ENCODE measurements at places on chromosomes 1 and 21. TPM values are rescaled to one million over a fixed set of nuclear protein-coding genes. Genes with fewer than 3 reads are reported as not detected.

GRCh38 chr1:244322181-244322580 is 129.5 kb downstream of the ADSS2 start:
- DNase-seq = no peak

GRCh38 chr1:107900090-107900945 is 64.7 kb downstream of the VAV3 start:
- no peak for DNase-seq

DNA sequence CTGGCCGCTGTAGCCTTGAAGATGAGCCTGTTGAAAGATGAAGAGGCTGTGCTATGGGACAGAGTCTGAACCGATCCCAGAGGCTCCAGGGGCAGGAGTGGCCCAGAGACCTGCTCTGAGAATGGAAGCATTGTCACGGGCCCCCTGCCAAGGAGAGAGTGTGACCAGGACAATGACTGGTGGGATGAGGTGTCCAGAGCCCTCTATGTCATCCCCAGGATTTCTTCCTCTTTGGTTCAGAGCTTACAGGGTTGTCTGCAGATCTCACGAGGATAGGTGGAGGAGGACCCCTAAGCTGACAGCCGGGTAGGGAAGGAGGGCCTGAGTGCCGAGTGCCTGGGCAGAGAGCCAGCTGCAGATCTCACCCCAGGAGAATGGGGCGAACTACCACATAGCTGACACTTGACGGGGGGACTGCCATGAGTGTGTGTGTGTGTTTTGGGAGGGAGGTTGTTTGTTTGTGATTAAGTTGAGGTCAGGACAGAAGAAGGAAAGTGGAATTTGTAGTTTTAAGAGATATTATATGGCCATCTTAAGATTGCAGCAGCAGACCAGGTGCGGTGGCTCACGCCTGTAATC is 25.4 kb downstream of the PIK3CD start:
- DNase-seq = no peak

- DNase-seq = no peak
These were observed 17.3 kb downstream of the POFUT2 start for GRCh38 chr21:45270306-45270821.

DNA sequence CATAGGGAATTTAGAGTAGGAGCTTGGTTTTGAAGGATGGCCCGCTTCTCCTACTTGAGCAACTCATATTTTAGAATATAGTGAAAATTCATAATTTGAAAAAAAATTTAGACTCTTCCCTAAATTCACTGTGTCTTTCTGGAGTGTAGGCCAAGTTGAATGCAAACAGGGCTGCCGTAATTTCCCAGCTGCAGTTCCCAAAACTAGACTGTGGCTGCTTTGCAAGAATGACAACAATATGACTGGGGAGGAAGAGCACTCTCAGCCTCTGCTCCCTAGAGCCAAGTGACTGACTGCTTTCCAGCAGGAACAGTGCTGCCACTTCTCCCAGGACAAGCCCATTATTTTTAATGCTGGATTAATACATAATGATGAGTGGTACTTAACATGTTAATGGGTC is 209.0 kb downstream of the RHOU start:
- DNase-seq = no peak

DNA sequence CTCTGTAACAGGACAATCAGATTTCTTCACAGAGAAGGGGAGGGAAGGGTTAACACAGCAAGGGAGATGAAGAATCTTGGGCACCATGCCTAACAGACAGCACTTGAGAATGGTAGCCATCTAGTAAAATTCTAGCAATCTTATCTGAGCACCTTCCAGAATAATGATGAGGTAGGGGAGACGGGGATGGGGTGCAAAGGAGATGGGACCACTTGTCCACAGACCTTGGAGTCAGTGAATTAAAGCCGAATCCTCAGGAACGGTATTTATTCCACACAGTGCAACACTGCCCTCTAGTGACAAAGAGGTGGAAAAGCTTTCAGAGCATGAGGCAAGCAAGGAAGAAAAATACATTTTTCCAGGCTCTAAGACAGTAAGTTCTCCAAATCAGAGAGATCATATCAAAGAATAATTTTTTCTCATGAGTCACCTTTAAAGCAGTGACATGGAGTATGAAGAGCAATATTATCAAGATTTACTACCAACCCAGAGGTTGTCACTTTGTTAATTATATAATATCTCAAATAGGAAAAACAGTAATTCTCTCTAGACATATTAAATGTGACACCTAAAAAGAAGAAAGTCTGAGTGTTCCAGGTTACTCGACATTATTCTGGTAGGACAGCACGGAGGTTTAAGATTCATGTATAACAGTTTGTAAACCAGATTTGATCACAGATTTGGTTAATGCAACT is 43.3 kb upstream of the LPAR3 start:
- peak; percentile 50 for DNase-seq

- no peak for DNase-seq
These were observed 74.5 kb downstream of the MRPL37 start for GRCh38 chr1:54274448-54274847.

GRCh38 chr1:192363177-192363576 is 46.4 kb downstream of the RGS21 start:
- DNase-seq = no peak

DNA sequence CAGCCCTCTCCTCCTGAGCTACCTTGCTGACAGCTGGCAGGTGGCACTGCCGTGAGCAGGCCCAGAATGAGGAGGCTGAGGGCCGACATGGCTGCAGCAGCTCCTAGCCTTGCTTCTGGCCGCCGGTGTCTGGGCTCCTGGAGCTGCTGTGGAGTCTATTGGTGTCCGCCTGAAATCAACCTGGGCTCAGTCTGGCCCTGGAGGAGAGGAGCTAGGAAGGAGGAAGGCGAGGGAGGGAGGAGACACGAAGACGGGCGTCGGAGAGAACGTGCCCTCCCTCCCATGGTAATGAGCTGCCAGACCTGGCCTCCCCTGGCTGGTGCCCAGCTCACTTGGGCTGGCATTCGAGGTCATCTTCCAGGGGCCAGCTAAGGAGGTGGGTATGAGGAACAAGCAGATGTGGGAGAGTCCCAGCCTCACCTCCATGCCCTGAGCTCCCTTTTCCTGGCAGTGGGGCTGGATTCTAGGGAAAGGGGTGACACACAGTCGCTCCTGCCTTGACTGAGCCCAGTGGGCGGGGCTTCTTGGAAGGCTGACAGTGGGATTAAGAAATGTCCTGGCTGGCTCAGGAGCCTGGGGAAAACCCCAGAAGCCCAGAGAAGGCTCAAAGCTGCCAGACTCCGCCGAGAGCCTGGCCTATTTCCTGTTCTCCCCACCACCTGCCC is at the start of gene PDZK1IP1:
Gene PDZK1IP1, minus strand, starts transcription at position 193 of the 665 bp plus-strand sequence. Its CDS starts 104 bp downstream, at position 89.
- DNase-seq = no peak

GRCh38 chr21:29295066-29295650 is 3.6 kb upstream of the BACH1 start:
- DNase-seq = no peak

GRCh38 chr1:197904126-197904787 is 1.8 kb downstream of the C1orf53 start:
- DNase-seq = no peak

DNA sequence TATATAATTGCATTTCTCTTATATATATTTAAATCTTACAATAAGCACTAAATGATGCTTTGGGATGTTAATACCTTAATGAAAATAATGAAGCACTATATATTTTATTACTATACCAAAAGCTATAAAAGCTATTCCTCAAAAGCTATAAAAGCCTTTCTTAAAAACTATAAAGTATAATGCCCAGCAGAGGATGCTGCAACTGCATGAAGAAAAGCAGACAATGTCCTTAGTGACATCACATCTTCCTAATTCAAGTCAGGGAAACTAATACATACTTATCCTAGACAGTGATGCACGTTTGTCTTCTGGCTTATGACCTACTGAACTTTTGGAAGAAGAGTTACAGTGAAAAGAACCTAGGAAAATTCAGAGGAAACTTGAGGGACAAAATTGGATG is 13.6 kb upstream of the C1orf185 start:
- no peak for DNase-seq

- DNase-seq = no peak
These were observed 156.8 kb downstream of the FASLG start for GRCh38 chr1:172815740-172816139.

- peak; percentile 13 for DNase-seq
These were observed 131.8 kb upstream of the SGIP1 start for GRCh38 chr1:66402194-66402593.

DNA sequence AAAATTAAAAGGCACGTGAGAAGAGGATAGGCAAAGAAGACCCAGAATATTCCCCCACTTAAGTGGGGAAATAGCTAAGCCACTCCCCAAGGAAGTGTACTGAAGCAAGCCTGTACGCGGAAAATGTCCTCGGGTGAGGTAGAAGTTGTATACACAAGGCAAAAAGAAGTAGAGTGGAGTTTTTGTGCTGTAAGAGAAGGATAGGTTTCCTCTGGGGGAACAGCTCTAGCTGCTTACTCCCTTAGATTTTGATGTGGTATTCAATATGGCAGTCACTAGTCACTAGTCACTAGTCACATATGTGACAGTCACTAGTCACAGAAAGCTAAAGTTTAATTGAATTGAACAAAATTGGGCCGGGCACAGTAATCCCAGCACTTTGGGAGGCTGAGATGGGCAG is 7.6 kb downstream of the TXNIP start:
- no peak for DNase-seq

DNA sequence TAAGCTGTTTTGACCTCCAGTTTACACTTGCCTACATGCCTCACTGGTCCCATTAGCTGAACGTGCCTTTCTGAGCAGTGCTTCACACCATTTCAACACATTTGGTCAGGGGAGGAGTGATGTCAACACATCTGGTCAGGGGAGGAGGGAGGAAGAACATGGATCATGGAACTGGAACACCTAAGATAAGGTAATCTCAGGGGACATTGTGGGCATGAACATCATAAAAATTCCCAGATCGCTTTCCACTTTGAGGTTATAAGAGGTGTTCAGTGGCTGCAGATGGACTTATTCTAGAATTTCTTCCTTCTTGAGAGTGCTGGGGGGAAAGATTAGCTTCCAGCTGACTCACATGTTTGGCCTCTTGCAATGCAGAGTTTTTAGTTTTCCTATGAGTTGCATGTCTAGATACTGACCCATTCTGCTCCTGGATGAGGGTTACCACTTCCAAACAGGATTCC is 2.0 kb downstream of the QSOX1 start:
- no peak for DNase-seq

- no peak for DNase-seq
These were observed 754.6 kb downstream of the MRPL39 start for GRCh38 chr21:24852610-24853195.

DNA sequence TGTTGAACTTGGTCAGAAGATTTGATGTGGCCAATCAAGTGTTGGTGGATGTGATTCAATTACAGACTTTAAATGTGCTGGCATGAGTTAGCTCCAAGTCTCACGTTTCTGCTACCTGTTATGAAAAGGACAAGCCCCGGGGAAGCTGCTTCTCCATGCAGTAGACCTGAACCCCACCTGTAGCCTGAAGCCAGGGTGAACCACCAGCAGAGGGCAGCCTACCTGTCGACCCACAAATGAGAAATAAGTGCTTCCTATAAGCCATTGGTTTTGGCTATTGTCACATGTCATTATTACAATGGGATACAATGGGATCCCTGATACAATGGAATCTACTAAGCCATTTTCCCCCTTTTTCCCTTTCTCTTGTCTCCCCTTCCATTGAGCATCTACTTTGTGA is 230.2 kb downstream of the PRDM2 start:
- no peak for DNase-seq

DNA sequence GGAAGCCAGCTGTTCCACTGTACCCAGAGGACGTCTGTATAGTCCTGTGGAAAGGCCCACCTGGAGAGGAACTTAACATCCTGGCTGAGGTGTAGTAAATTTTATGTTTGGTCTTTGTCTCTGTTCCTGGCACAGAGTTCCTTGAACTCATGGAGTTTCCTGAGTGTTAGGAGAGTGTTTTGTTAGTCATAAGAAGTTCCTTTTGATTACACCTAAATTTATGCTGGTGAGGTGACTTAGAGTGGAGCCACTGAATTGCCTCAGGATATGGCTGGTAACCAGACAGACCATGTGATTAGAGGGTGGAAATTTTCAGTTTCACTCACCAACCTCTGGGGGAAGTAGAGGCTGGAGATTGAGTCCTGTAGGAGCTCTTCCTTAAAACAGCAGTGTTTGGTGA is 57.9 kb downstream of the RASAL2 start:
- DNase-seq = no peak

- DNase-seq = peak; percentile 20
These were observed 50.6 kb upstream of the LYST start for GRCh38 chr1:235917267-235917811.

- DNase-seq = no peak
These were observed 160.2 kb downstream of the DENND1B start for GRCh38 chr1:197614916-197615692.

DNA sequence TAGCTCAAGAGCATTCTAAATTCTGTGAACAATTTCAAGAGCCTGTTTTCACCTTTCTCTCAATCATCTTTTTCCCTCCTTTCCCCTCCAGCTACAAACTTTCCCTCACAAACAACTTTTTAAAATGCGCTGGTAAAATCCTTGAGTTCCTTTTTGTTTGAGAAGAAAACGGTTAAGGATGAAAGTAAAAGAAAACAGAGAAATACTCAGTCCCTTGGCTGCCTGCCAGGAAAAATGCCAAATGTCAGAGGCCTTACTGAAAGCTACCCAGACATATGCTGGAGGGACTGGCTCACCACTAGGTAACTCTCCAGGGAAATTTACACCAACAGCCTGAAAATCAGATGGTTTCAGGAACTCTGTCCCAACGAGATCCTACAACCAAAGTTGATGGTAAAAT is 11.0 kb upstream of the SERBP1 start:
- no peak for DNase-seq

DNA sequence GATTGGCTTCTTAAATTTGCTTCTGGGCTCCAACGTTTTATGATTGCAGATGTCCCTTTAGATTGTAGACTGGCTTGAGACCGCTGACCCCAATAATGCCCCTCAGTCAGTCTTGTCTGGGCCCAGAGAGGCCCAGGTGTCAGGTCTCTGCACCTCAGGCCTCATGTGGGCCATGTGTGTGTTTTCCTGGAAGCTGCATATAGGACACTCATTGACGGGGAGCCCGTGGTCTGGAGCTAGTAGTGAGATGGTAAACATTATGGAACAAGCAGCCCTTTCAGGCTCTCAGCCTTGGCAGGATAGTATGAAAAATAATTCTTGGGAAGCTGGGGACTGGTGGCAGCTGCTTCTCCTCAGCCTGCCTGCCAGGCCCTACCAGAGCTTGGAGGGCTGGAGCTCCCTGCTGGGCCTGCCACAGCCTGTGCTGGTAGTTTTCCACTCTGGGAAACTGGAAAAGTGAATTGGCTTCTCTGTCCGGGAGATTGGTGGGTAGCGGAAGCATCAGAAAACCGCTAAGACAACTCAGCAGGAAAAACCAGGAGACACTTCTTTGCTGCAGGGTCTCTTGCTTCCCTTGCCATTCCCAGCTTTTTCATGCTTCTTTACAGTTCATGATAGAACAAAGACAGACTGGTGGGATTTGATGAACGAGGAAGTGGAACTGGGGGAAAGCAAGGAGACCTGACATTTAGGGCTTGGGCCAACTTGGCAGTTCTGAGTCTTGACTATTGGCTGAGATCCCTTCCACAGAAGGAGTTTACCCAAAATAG is 57.8 kb upstream of the HSD17B7 start:
- no peak for DNase-seq

Gene OR2T29
- polyA plus RNA-seq = not detected

Gene CAPN8
- 1.6 TPM for polyA plus RNA-seq

Gene CELA2B
- polyA plus RNA-seq = 0.21 TPM

Gene RGSL1
- polyA plus RNA-seq = not detected

Gene FMOD
- polyA plus RNA-seq = 57.2 TPM

Gene TMEM82
- 6.1 TPM for polyA plus RNA-seq

Gene ENAH
- 129 TPM for polyA plus RNA-seq
